ENCODE measurements at places on chromosomes 3 and 15.

GRCh38 chr15:82306791-82307713 is 42.2 kb downstream of the GOLGA6L10 start:
- no peak for DNase-seq

- no peak for DNase-seq
Measured at GRCh38 chr15:97224191-97224641, 736.3 kb upstream of the ARRDC4 start.

- peak; percentile 86 for DNase-seq
Measured at GRCh38 chr15:69394556-69395282, 19.4 kb upstream of the KIF23 start.

DNA sequence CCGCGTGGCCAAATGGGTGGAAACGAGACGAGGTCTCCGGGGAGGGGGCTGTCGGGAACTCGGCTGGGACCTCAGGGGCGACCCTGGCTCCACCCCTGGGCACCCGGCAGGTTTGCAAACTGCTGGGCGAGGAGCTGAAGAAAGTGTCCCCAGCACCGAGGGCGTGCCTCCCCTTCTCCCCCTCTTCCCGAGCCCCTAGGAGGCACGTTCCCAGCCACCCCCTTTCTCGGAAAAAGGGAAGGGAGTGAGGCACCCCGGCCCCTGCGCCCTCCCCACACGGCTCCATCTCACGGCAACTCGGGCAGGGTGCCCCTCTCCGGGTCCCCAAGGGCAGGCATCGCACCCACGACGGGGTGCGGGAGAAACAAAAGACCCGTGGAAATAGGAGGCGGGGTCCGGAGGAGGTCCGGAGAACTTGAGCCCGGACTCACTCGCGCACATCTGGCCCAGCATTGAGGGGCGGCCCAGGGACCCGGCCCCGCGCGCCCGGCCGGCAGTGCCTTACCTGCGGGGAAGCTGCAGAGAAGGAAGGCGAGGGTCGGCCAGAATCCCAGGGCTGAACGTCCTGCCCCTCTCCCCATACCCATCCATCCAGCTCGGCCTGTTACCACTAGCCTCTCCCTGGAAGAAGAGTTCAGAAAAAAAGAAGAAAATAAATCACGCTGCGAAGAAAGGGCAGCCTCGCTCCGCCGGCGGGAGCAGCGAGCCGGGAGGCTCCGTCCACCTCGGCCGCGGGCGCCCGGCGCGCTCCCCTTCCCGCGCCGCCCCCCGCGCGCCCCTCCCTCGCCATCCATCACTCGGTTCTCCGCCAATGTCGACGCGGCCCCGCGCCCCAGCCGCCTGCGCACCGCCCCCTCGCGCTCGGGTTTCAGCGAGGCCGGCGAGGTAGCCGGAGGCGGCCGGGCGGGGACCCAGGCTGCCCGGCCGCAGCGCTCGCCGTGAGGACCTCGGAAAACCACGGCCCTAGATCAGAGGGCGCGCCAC is 16.3 kb downstream of the RGMA start:
- peak; percentile 94 for DNase-seq

GRCh38 chr3:105836533-105836932 is 32.3 kb downstream of the CBLB start:
- DNase-seq: no peak

DNA sequence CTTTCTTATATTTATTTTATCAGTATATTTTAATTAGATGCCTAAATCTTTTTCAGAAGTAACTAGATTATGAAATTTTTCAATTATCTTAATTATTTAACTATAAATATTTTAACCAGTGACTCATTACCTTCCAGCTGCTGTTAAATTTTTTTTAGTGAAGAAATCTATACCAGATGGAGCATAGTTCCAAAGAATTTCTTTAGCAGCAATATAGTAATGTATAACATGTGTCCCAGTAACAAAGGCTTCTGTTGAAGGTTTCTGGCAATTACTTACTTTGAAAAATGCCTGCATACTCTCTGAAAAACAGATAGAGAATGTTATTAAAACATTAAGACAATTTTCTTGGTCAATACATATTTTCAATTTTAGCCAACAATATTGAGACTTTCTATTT is 45.1 kb upstream of the CP start:
- DNase-seq: no peak

- no peak for DNase-seq
Measured at GRCh38 chr15:95277266-95277665, 1045.9 kb downstream of the MCTP2 start.

GRCh38 chr3:194592798-194593752 is 40.1 kb downstream of the TMEM44 start:
- no peak for DNase-seq

DNA sequence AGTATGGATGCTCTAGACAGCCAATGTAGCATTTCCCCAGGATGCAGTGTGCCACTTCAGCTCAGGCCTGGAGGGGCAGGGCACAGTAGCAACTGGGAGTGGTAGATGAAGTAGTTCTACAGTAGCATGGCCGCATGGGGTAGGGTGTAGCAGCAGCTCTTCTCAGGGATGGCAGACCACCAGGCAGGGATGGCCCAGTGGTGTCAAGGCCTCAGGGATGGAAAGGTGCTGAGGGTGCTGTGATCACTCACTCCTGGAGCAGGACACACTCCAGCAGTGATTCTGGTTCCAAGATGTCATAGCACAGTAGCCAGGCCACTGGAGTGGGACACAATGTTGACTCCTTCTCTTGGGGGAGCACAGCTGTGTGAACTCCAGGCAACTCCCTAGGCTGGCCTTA is 210.9 kb upstream of the LYSMD4 start:
- no peak for DNase-seq

DNA sequence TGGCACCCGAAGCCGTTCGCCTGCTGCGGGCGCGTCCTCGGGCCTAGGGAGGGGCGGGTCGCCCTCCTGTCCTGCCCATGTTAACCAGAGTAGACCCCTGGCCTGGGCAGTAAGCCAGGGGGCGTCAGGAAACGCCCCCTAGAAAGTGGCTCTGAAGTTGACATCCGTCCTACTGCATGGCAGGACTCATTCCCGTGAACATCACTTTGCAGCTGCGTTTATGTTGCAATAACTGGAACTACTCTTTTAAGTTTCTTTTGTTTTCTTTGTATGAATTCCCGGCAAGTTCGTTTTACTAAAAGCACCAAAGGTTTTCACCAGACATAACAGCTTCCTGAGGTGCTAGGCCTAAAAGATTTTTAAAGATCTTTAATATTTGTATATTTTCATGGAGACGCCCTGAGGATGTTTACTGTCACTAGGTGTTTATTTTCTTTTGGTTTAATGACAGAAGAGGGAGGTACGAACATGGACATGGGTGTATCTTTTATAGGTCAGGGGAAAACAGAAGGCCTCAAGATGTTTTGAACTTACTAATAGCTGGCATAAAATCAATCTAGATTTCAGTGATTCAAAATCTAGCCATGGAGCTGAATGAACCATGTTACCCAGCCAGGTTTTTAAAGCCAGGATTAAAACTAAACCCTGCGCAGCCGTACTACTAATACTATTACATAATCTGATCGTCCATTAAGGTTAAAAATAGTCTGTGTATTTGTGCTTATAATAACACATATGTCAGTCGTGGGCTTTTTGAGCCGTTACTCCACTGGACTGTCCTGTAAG is 1.0 kb downstream of the C15orf61 start:
- peak; percentile 31 for DNase-seq

- no peak for DNase-seq
Measured at GRCh38 chr15:41730543-41730942, 43.7 kb upstream of the MAPKBP1 start.

GRCh38 chr15:82064824-82065223 is 19.0 kb upstream of the MEX3B start:
- DNase-seq: no peak

DNA sequence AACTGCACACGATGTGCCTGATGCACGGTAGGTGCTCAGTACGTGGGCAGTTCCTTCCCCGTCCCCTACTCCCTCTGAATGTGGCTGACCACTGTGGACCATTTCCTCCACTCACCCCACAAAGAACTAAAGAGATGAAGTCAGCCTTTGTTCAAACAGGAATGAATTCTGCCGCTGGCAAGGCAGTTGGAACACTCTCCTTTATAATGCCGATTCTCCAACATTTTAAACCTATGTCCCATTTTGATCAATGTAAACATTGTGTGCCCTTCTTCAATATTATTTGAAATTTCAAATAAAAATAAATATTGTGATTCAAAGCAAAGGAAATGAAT is 57.5 kb upstream of the MEF2A start:
- DNase-seq: no peak

DNA sequence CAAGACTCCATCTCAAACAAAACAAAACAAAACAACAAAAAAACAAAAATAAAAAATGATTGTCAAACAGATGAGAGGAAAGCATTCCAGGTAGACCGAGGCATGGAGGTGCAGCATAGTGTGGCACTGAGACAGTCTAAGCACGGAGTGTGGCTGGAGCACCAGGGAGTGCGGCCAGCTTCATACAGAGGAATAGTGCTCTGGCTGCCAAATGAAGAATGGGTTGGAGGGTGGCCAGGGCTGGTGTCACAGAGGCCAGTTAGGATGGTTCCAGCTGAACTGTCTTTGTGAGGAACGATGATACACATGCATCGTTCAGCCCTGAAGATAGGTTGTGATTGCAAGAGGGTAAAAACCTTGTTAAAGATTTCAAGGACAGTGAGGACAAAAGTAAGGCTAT is 28.3 kb downstream of the MITF start:
- DNase-seq: no peak

- no peak for DNase-seq
Measured at GRCh38 chr3:172461530-172462138, 13.4 kb upstream of the GHSR start.

GRCh38 chr15:81087066-81087465 is 47.0 kb upstream of the CFAP161 start:
- DNase-seq: no peak

GRCh38 chr15:38461066-38461833 is 7.3 kb downstream of the FAM98B start:
- no peak for DNase-seq

DNA sequence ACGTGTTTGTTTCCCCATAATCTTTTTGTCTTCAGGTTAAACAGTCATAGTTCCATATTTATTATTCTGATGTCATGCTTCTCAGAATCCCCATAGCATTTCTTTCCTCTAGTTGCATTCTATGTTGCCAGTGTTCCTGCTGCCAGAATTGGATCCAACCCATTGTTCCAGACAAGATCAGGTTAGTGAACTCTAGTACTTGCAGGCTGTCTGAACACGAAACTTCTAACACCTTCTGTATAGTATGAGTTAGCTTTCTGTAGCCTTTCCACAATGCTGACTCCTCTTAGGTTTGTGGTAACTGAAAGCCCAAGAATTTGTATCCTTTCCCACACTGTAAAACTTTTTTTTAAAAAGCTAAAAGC is 88.0 kb upstream of the ROPN1 start:
- no peak for DNase-seq

GRCh38 chr3:177981576-177981975 is 554.7 kb upstream of the KCNMB2 start:
- DNase-seq: no peak

- DNase-seq: no peak
Measured at GRCh38 chr15:89116404-89116803, 28.1 kb downstream of the ABHD2 start.

- DNase-seq: no peak
Measured at GRCh38 chr15:71237456-71238188, 122.4 kb downstream of the THSD4 start.

- no peak for DNase-seq
Measured at GRCh38 chr3:101010296-101010695, 17.1 kb upstream of the ABI3BP start.

DNA sequence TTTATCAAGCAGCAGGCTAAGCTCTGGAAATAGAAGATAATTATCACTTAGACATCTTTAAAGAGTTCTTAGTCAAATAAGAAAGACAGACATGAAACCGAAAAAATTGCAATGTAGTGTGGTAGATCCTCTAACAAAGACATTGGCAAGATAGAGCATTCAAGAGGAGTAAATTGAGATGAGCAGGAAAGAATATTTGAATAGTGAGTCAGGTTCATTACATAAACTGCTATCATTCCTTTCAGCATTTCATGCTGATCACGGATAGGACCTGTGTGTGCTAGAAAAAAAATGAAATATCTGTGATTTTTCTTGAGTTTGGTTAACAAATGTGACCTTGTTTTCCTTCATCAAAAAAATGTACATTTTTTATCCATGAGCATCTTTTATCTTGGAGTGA is 460.9 kb downstream of the OTOL1 start:
- DNase-seq: no peak

GRCh38 chr3:179450261-179450701 is 989 bp downstream of the GNB4 start:
- DNase-seq: peak; percentile 42

DNA sequence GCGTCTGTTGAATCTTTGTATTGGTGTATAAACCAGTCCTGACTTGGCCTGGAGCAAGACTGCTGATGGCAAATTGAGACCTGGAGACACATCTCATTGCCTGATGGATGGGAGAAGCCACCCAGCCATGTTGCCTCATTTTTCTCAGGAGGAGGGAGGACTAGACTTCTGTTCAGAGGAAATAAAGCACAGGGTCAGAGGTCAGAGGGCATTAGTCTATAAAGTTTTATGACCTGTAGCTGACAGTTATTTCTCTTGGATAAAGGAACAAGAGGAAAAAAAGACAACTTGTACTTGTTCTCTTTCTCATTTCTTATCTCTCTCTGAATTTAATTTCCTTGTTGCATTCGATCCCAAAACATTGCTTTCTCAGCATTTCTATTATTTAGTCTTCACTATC is 775.9 kb downstream of the SQOR start:
- no peak for DNase-seq

- DNase-seq: no peak
Measured at GRCh38 chr15:79849789-79850188, 47.0 kb downstream of the MTHFS start.

DNA sequence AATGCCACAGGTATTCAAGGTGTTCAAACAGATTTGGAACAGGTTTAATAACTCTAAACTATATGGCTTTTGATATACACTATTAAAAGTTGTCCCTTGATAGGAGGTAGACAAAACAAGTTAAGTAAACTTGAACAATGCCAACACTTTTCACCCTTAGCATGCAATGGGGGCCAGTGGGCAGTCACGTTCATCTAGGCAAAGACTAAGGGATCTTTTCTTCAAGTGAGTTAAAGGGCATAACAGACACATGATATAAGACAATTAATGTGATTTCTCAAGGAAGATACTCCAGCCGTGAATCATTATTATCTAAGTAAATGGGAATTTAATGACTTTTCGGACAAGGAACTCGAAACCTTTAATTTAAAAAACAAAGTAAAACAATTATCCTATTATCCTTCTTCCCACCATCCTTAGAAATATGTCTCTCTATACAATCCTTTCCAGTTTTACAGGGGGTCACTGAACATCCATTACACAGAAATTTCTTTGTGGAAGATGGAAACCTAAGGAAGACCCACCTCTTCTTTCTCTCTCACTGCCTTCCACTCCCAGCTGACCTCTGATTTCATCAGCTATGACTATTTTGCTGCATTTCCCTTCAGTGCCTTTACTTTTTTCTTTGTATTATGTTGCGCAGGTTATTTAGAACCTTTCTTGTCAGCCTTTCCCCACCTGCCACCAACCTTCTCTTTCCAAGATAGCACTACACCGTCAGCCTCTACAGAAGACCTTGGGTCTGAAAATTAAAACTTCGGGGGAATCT is 1.5 kb downstream of the CLDN1 start:
- DNase-seq: no peak
